Posterior cingulate gyrus (tissue), 11 donors: ENCODE measurements at places on chromosomes 3 and 15.
A peak's percentile ranks its signal among the peaks of the same experiment; 100 is the strongest.

DNA sequence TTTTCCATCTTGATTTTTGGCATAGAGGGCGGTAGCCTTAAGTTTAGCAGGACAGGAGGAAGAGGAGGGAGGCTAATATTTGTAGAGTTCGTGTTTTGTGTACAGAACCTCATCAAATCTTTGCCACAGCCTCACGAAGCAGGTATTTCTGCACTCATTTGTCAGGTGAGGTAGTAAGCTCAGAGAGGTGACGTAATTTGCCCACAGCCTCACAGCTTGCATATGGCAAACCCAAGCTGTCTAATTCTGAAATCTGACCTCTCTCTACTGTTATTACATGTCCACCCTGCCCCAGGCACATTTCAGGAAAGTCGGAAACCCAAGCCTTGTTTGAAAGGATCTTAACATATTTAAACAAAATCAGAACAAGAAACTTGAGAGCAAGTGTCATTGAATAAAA lies 91.1 kb upstream of the TPM1 start:
- DNase-seq, result no peak

DNA sequence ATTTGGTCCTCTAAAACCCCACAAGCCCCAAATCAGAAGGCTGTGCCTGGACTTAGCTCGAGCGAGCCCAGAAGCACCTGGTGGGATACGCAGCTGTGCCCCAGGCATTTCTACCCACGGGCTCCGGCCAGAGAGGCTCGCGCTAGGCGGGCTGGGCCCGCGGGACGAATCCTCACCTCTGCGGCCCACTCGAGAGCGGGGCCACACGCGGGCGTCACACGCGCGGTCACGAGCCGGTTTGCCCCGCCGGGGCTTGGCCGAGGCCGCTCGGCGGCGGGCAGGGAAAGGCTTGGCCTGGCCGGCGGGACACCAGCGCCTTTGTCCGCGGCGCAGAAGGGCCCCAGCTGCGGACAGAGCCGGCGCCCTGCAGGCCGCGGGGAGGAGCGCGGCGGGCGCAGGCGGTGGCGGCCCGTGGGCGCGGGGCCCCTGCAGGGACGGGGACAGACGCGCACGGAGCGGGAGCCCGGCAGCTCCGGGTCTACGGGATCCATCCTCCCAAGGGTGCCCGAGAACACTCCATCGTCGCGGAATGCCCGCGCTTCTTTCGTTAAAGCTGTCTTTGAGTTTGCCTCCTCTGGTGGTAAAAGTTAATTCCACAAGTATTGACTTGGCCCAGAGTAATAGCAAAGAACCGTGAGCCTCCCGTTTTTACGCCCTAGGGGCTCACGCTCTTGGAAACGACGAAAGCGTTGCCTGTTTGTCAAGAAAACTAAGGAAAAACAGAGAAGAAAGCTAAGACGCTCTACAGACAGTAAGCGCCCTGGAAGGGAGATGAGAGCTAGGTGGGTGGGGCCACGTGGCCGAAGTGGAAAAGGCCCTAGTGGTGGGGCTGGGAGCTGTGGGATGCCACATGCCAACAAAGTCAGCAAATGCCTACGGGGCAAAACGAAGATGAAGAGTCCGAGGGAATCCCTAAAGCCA lies 26.4 kb downstream of the TYRO3 start:
- DNase-seq, result peak; percentile 54

- DNase-seq, result no peak
These were observed 20.1 kb downstream of the CACNA2D2 start for GRCh38 chr3:50483374-50483773.

DNA sequence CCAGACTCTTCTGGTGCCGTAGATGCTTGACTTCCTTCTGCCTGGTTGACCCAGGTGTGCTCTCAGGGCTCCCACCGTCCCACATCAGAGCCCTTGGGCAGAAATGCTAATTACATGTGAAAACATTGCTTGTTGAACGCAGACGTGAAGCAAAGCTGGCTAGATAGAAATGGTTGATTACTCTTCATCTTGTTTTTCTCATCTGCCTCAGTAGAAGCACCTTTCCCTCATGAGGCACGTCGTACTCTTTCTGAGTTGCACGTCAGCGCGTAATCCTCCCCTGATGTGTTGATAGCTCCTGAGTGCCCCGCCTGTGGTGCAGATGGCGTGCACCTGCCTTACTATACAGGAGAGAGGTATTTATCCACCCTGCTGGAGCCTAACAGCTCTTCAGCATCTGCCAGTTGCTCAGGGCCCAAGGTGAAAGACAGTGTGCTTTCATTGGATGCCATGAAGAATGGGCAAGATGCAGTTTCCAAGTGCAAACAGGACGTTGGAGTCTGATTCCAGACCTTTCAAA lies 18.1 kb downstream of the MAP6D1 start:
- no peak for DNase-seq

GRCh38 chr3:14652-15051 lies 181.9 kb upstream of the CHL1 start:
- DNase-seq, result no peak

DNA sequence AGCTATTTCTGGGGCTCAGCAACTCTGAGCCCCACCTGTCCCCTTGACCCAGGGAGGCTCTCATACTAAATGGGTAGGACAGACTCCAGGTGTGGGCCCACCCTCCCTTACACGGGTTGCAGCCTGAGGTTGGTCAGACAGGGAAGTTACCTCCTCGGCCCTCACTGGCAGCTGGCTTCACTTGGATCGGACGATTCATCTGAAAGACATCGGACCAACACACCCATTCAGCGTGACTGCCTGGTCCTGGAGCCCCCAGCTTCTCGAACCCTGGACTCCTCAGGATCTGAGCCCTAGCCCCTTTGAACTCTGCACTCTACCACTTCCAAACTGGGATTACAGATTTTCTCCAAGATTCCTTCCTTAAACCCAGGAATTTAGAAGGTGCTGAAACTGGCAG lies 15.4 kb downstream of the CELF6 start:
- no peak for DNase-seq

DNA sequence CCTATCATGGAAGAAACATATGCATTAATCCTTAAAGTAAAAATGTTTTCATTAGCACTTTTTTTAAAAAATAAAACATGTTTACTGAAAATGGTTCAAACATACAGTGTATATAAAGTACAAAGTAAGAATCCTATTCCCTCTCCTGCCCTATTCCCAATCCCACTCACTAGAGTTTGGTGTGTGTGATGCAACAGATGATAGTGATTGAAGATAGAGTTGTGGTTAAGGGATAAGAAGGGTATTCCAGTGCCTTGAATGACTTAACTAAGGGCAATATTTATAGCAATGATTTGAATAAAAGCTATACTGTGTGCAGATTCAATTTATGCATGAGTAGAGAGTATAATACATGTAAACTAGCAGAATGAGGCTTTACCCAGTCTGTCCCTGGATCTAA lies 18.1 kb downstream of the ZNF280D start:
- DNase-seq, result no peak

GRCh38 chr3:123331006-123331405 lies 117.9 kb downstream of the ADCY5 start:
- peak; percentile 63 for DNase-seq

- DNase-seq, result no peak
These were observed 177.7 kb downstream of the ISL2 start for GRCh38 chr15:76514282-76514681.

GRCh38 chr15:36358523-36358922 lies 220.9 kb upstream of the CDIN1 start:
- DNase-seq, result no peak

DNA sequence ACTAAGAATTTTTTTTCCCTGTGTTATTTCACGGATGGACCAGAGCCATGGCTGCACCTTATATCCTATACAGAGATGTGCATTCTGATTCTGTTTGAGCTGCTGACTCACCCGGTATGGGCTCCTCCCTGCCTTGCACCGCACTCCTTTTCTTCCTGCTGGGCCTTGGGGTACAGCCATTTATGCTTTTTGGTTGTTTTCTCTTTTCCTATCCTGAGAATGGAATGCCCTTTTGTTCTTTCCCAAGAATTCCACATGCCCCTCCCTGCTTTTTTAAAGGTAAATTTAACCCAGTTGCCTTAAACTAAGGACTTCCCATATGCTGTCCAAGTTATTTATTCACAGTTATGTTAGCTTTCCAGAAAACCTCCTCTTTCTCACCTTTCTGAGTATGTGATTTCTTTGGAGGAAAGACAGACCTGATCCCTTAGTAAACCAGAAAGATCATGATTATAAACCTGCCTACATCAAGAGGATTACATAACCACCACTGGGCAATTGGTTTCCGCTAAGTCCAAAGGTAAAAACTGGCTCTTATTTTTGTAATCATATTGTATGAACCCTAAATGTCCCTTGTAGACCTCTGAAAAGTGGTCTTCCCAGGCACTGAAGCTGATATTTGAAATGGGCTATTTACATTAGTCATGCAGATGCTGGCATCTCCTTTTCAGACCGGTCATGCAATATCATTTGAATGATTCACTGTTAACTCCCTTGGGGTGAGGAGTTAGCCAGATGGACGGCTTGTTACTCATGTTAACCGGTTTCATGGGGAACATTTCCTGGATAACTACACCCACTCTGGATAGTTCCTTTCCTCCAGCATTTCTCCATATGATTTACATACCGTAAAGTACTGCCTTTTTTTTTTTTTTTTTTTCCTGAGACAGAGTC lies 45.5 kb downstream of the TMOD3 start:
- no peak for DNase-seq

GRCh38 chr15:89649013-89649625 lies 6.1 kb downstream of the KIF7 start:
- DNase-seq, result no peak

GRCh38 chr3:157958457-157958856 lies 147.8 kb downstream of the SHOX2 start:
- no peak for DNase-seq

DNA sequence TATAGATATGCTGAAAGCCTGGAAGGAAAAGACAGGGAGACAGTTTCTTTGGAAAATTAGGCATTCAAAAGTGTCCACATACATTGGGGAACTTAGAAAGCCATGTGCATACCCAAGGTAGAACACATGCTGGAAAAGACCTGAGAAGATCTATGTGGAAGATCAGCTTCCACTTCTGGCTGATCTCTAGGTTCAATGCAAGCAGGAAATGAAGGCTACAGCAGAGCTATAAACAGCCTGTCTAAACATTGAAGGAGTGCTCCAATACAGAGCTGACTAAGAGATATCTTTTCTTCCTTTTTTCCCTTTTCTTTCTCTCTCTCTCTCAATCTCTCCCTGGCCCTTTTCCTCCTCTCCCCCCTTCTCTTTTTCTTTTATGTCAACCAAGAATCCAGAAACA lies 73.6 kb upstream of the TCF12 start:
- DNase-seq, result no peak

- DNase-seq, result no peak
These were observed 23.9 kb upstream of the PLSCR2 start for GRCh38 chr3:146493221-146493620.

DNA sequence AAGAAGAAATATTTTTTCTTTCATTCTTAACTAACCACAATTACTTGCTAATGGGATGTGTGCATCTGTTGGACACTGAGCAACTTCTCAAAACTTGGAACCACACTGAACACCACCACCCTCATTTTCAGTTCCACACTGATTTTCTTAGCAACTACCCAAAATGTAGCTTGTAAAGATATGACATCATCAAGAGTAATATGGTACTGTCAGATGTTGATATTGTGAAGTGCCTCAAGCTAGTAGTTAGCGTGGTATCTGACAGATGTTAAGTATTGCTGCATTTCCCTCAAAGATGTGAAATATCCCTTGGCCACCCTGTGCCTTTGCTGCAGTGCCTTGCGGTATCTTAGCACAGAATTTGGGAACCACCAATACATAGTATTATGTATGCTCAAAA lies 9.3 kb downstream of the RFTN1 start:
- DNase-seq, result no peak

- no peak for DNase-seq
These were observed 3.1 kb upstream of the DYNLT2B start for GRCh38 chr3:196321162-196321561.

GRCh38 chr15:35560870-35561269 lies 14.9 kb upstream of the DPH6 start:
- no peak for DNase-seq

- no peak for DNase-seq
These were observed 283.8 kb upstream of the NR2F2 start for GRCh38 chr15:96046620-96047240.

DNA sequence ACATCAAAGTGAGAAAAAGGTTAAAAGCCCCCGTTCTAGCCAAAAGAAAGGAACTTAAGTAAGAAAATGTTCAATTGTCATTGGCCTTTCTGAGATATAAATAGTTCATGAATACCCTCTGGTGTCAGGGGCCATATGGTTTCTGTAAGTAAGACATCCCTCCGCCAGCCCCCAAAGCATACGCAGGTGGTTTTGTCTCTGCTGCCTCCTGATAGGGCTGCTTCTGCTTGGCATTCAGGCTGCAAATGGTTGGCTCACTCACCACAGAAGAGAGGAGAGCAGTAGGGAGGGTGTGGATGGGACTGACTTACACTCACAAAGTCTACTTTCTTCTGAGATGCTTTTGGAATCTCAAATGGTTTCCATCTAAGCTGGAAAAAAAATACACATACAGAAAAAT lies 29.8 kb downstream of the HGD start:
- DNase-seq, result no peak

GRCh38 chr15:33101036-33101435 lies 93.5 kb downstream of the FMN1 start:
- no peak for DNase-seq

DNA sequence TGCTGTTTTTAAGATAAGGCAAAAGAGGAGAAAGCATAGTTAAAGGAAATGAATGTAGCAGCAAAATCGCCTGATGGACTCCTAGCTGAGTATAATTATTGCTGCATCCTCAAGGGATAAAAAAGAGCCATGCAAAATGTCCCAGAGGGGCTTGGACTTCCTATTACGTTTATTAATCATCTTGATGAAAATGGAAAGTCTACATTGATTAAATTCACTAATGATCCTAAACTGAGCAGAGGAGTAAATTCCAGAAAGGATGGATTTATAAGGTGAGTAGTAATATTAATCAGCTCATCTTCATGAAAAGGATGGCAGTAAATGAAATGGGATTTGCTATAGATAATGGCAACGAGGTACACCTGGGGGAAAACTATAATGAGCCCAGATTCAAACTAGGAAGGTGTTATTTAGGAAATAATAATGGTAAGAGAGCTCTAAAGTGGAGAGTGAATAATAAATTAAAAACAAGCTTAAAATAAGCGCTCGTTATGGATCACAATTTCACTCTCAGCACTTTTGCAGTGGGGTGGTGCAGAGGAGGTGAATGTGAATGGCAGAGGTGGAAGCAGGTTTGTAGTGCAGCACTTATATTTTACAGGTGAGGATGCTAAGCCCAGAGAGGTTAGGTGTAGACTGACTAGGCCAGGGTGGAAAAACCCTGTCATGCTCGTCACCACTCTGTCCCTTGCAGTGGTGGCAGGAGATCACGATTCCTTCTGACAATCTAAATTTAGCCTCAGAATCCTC lies 22.3 kb downstream of the IL5RA start:
- no peak for DNase-seq
